Thoracic aorta (tissue), 2 donors: ENCODE measurements at places on chromosomes 7 and 10. TPM values are rescaled to one million over a fixed set of nuclear protein-coding genes. Genes with fewer than 3 reads are reported as not detected.

GRCh38 chr7:116527521-116527920 lies 2.7 kb downstream of the CAV1 start:
- no peak for DNase-seq

The ZNF679 gene
- not detected for total RNA-seq

The HOXA11 gene
- total RNA-seq, result 3.7 TPM

DNA sequence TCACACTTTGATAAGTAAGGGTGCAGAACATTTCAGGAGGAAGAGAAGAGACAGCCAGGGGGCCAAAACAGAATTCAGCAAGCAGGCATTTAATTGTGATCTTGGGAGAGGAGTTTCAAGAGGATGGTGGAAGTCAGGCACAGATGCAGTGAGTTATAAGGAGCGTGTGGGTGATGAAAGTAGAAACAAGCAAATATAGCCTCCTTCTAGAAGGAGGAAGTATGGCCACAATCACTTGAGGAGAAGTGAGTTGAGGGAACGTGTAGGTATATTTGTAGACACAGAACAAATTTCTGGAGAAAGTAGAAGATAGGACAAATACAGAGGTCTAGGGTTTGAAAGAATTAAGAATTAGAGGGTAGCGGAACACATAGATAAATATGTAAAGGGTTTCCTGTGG lies 165.8 kb downstream of the CACNB2 start:
- DNase-seq, result no peak

- DNase-seq, result no peak
Observed at GRCh38 chr7:150715293-150715692, 1.1 kb upstream of the GIMAP1 start.

- DNase-seq, result no peak
Observed at GRCh38 chr7:379456-380138, 89.6 kb downstream of the FOXL3 start.

- DNase-seq, result no peak
Observed at GRCh38 chr7:155942226-155942950, 130.1 kb upstream of the SHH start.

The GPR15LG gene
- total RNA-seq, result not detected

GRCh38 chr7:45324683-45325237 lies 167.2 kb downstream of the RAMP3 start:
- DNase-seq, result no peak

The HTR7 gene
- 9.9 TPM for total RNA-seq

The SYT15 gene
- total RNA-seq, result 2.6 TPM

The DPP6 gene
- total RNA-seq, result not detected

The RHOBTB1 gene
- 16.7 TPM for total RNA-seq

The SYNPO2L gene
- not detected for total RNA-seq

The ABLIM1 gene
- total RNA-seq, result 111 TPM

GRCh38 chr10:55628260-55628701 lies 732.8 kb downstream of the ZWINT start:
- no peak for DNase-seq

GRCh38 chr7:16004702-16005101 lies 318.2 kb upstream of the MEOX2 start:
- no peak for DNase-seq

DNA sequence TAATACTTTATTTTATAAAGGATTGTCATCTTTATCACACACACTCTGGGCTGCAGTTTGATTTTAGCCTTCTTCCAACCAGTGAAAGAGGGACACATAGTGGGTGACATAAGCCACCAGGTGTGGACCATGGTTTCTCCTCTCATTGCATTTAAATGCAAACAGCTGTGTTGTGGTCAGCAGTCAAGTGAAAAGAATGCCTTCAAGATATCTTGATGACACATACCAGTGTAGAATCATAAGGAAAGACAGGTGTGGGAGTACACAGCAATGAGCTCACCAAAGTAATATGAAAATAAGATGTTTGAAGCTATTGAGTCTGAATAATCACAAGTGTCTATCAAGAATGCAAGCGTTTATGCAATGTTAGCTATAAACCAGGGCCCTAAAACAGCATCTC lies 580.0 kb downstream of the XPNPEP1 start:
- no peak for DNase-seq

GRCh38 chr10:98302741-98303365 lies 34.9 kb upstream of the LOXL4 start:
- no peak for DNase-seq

DNA sequence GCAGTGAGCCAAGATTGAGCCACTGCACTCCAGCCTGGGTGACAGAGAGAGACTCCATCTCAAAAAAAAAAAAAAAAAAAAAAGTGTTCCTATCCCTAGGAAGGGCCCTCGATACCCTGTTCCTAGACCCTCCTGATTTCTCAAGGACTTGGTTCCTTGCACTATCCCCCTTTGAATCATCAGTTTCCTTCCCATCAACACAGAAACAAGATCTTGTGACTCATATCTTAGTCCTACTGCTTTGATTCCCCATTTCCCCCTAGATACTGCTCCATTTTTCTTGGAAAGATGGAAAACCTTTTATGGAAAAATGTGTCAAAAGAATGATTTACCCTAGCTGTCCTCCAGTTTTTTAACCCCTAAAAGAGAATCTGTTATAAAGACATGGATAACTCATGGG lies 1.7 kb upstream of the ZNF862 start:
- no peak for DNase-seq

GRCh38 chr7:30912021-30912730 lies 523 bp downstream of the AQP1 start:
- DNase-seq, result no peak

The STEAP4 gene
- 286 TPM for total RNA-seq

DNA sequence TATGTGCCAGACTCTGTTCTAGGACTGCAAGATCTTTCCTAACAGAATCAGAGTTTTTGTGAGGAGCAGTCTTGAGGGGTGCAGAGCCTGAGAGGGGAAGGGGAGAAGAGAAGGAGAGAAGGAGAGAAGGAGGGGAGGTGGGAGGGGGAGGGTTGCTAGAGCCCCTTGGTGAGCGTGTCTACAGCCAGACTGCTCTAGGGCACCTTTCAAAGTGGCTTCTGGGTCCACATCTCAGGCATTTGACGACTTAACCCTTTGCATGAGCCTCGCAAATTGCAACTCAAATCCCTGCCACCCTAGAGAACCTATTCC lies 31.1 kb upstream of the LEP start:
- no peak for DNase-seq

The TACC2 gene
- 52.1 TPM for total RNA-seq

- DNase-seq, result no peak
Observed at GRCh38 chr10:52979295-52979990, 206.9 kb upstream of the MBL2 start.

DNA sequence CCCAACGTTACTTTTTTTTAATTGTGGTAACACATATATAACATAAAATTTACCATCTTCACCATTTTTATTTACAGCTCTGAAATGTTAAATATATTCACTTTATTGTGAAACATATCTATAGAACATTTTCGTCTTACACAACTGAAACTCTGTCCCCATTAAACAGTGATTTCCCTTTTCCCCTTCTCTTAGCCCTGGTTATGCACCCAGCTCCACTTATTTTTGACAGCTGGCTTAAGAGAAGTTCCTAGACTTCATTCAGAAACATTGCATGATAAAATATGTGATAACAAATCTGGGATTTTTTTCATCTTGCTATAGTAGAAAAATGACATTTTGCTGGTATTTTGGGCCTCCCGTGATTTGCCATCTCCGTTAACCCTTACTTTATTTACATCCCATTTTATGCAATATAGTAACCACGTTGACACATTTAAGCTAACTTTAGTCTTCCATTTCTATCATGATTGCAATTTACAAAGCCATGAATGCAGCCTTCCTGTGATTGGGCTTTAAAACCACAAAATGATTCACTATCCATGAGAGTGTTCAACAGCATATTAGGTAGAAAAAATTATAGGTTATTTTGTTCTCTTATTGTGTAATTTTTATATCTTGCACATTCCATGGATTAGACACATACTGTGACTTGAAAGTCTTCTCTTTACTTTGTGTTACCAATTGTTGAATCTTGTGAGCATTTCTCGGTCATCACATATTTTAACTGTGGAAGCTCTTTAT lies 139.6 kb downstream of the SND1 start:
- no peak for DNase-seq

- no peak for DNase-seq
Observed at GRCh38 chr10:42979181-42979580, 97.7 kb upstream of the RET start.

DNA sequence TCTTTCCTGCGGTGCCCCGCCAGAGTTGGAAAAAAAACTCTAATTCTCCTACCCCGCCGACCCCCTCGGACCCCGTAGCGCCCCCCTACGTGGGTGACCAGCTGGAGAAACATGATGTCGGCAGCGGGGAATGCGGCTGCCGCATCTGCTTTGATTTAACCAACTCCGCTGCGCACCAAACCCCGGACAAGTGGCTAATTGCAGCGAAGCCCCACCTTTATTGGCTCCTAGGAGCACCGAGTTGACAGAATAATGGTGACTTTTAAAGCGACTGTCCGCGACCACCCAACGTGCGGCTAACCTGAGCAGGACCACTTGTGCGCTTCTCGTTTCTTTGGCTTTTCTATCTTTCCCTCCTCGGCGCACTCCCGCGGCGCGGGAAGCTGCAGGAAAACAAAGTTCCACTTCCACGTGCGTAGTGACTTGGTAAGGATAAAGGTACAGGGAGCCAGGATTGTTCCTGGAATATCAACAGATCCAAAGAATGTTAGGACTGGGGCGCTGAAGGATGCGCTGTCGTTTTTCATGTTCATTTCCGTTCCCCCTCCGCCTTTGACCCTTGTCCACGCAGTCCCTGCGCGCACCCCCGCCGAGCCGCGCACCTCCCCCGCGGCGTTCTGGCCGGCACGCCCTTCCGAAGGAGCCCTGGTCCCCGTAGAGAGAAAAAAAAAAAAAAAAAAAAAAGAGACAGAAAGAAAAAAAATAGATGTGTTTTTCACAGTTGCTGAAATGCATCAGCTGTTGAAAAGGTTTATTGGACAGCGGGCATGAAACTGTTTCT lies 1.4 kb downstream of the WNT16 start:
- DNase-seq, result no peak

DNA sequence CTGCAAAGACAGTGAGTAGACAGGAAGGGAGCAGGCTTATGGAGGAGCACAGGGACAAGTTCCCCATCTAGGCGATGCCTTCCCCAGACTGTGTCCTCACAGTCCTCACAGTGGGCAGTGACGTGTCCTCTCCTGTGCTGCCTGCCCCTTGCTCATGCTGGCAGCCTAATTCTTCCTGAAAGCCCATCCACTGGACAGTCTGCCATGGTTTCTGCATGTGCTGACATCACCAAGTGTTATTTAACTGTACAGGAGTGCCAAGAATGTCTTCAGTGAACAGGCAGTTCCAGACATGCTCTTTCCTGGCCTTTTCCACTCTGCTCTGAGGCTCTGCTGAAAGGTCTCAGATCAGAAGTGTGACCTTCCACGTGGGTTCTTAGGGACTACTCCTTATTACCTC lies 54.1 kb downstream of the ZNF248 start:
- no peak for DNase-seq

GRCh38 chr10:104614245-104614831 lies 26.8 kb upstream of the SORCS3 start:
- DNase-seq, result no peak

The PAXIP1 gene
- 12.0 TPM for total RNA-seq

DNA sequence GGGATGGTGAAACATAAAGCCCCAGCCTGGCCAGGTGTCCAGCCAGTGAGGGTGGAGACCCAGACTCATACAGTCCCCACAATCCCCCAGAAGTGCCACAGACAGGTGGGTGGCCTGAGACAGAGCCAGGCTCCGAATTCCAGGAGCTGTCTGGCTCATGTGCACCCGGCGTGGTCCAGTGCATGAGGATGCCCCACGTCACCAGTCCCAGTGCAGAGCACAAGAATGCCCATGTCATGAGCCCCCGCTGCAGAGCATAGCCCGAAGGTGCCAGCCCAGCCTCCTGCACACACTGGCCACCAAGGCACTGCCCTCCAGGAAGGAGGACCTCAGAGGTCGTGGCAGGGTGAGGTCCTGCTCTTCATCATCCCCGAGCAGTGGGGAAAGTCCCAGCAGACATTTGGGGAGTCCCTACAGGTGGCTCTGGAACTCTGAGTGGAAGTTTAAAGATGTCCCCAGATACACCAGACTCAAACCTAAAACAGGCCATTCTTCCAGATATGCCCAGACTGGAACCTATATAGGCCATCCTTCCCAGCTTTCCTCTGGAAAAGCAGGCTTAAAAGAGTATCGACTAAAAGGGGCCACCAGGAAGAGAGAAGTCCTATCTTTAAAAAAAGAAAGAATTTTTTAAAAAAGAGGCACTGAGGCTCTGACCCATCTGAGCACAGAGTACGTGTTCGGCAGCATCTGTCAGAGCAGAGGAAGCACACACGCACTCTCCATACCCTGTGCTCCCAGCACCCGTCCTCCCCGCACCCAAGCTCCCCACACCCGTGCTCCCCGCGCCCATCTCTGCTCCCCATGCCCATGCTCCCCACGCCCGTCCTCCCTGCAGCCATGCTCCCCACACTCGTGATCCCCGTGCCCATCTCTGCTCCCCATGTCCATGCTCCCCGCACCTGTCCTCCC lies 11.5 kb downstream of the DIP2C start:
- DNase-seq, result no peak

DNA sequence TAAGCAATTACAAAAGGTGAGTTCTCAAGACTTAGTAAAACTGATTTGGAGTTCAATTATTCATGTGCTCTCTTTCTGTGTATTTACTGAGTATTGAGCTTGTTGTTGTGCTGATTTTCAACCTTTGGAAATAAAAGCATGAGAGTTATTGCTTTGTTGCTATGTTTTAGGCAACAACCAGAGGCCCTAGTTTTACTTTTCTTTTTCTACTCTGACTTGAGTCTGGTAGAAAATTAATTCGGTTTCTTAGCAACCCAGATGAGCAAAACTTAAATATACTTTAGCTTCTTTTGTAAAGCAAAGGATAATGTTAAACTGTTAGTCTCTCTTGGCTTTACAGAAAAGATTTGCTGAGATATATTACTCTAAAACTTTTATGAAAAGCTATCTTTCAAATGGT lies 66.4 kb upstream of the SCIN start:
- DNase-seq, result no peak

GRCh38 chr10:73774637-73775036 lies 7.2 kb upstream of the CHCHD1 start:
- no peak for DNase-seq

- no peak for DNase-seq
Observed at GRCh38 chr7:29224726-29225125, 30.2 kb downstream of the CHN2 start.

GRCh38 chr10:104331208-104331838 lies 6.9 kb downstream of the ITPRIP start:
- DNase-seq, result no peak

DNA sequence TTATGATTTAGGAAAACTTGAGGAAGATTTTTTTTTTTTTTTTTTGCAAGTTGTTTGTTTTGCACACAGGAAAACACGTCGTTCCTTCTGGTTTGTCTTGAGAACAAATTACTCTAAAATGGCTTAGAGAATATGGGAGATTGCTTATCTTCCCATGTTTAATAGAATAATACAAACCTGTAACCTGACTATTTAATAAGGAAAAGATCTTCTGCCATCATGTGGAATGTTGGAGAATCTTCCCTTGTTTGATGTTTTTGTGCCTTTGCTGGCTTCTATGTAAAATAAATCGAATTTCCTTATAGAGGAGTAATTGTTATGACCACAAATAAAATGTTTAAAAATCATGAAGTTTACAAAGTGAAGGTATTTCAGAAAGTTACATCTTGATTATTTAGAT lies 818.8 kb downstream of the GATA3 start:
- DNase-seq, result no peak

- DNase-seq, result no peak
Observed at GRCh38 chr7:139426258-139427028, 57.0 kb downstream of the KLRG2 start.
